Neural crest cell (in vitro differentiated cells): ENCODE measurements at places on chromosomes 3 and 15. TPM values are rescaled to one million over a fixed set of nuclear protein-coding genes. Genes with fewer than 3 reads are reported as not detected.

DNA sequence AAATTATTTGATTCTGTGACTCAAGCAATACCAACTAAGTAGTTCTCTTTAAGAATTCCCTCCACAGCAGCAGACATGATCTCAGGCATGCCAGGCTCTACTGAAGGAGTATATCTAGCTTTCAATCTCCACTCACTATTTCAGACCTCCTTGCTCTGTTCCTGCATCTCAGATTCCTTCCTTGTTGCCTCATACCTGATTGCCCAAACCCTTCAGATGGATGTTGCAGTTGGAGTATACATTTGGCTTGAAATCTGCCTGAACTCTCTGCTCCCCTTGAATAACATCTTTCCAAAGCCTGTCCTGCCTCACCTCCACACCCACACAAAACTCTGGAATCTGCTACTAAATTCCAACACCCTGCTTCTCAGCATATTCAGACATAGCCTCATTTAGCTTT, 19.8 kb upstream of the TM4SF4 start:
- no peak for DNase-seq

DNA sequence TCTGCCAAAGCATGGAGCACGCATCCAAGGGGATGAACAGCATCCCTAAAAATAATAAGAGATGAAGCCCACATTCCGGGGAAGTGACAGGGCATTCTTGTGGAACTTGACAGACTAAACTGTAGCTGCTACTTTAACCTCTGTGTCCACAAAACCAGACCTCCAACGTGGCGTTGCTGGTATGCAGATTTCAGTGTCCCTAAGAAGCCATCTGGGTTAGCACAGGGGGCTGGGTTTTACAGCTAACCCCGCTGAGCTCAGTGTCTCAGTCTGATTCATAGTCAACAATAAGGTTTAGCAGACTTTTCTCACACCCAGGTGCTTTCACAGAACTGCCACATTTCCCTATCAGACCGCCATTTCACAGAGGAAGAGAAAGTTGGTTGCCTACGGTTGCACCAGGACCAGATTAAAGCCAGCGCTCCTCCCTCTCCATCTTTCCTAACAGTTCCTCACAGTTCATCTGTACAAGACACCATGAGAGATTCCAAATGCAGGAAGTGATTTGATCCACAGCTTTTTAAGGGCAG, 61.6 kb upstream of the CTDSPL start:
- no peak for DNase-seq

DNA sequence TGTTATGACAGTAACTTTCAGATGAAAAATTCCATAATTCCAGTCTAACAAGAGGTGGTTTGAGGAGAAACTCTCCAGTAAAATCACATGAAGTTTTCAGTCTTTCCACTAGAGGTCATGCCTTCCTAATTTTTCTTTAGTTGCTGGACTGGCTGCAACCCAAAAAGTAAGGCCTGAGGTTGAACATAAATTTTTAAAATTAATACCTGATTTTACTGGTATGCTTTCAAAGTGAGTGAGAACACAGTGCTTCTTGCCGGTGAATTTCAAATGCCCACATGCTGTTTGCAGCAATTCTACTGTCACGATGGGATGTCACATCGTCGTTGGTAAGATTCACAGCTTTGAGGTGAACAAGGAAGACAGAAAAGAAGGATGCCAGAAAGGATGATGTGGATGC, 89.0 kb upstream of the FGF12 start:
- DNase-seq = peak; percentile 1

Gene CMTM6
- 32.6 and 33.7 TPM in 2 replicates for total RNA-seq

Gene DOCK3
- 5.0 and 5.4 TPM in 2 replicates for total RNA-seq
